ENCODE measurements at places on chromosomes 3 and 15.
A peak's percentile ranks its signal among the peaks of the same experiment; 100 is the strongest.

GRCh38 chr15:62698646-62699045 is 343.9 kb upstream of the TPM1 start:
- DNase-seq: no peak

- DNase-seq: no peak
These were observed 26.1 kb downstream of the POMGNT2 start for GRCh38 chr3:43079536-43080332.

DNA sequence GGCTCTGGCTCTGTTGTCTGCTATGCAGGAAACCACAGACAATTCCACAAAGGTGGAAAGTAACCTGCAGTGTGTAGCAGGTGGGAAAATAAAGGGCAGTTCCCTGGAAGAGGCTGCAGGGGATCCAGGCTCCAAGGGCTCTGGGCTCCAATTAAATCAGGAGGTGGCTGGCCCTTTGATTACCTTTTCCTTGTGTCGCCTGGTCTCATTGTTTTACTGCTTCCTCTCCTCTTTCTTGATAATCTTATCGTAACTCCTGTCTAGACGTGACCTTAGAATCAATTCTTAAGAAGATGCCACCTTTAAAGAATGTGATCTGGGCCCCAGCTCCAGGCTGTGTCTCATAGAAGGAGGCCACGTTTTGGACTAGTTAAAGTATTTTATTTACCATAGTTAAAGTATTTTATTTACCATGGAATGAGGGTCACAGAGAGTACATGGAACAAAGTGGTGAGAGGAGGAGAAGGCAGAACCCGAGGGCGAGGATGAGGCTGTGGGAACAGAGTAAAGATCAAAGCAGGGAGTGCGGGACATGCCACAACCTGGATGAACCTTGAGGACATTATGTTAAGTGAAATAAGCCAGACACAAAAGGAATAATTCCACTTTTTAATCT is 237.5 kb upstream of the STT3B start:
- no peak for DNase-seq

GRCh38 chr15:39628144-39628508 is 47.2 kb downstream of the THBS1 start:
- no peak for DNase-seq

GRCh38 chr3:170801597-170801996 is 68.4 kb downstream of the RPL22L1 start:
- no peak for DNase-seq

- no peak for DNase-seq
These were observed 24.8 kb upstream of the TUBGCP5 start for GRCh38 chr15:23064156-23064555.

GRCh38 chr3:12423918-12424630 is 60.2 kb upstream of the TSEN2 start:
- DNase-seq: no peak

DNA sequence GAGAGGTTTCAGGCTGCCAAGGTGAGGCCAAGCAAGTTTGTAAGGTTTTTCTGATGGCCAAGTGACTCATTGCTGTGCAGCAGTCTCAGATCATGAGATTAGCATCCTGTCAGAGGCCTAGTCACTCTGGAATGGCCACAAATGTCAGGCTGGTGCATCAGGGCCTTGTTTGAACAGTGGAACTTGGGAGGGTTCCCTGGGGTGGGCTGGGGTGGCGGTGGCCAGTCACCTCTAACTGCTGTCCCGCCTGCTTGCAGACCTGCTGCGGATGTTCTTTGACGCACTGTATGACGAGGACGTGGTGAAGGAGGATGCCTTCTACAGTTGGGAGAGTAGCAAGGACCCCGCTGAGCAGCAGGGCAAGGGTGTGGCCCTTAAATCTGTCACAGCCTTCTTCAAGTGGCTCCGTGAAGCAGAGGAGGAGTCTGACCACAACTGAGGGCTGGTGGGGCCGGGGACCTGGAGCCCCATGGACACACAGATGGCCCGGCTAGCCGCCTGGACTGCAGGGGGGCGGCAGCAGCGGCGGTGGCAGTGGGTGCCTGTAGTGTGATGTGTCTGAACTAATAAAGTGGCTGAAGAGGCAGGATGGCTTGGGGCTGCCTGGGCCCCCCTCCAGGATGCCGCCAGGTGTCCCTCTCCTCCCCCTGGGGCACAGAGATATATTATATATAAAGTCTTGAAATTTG is 2.8 kb upstream of the FAM131A start:
- no peak for DNase-seq

DNA sequence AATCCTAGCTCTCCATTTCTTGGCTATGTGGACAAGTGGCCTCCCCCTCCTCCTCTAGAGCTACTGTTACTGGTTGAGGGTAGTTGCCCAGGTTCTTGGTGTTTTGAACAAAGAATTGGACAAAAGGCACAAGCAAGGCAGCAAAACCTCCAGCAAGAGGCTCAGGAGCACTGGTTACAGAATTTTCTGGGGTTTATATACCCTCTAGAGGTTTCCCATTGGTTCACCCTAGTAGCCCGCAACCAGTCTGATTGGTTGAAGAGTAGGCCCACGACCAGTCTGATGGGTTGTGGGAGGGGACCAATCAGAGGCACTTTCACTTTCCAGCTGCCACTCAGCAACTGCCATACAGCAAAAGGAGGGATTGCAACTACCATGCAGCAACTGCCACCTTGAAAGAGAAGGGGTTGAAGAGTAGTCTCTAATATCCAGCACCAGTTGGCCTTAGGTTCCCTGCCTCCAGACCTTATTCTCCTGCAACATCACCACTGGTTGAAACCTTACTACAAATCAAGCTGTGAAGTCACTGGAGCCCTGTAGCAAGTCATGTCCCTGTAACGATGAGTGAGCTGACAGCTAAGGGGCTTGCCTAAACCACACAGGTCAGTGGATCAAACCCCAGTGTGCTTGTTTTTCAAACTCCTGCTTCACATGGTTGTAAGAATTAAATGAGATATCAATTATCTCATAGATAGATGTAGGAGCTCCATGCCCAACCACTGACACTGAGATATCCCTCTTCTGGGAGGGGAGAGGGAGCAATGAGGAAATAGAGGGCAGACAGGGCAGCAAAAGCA is 2.9 kb upstream of the C15orf39 start:
- DNase-seq: peak; percentile 76

GRCh38 chr15:60464836-60465630 is 13.9 kb downstream of the ICE2 start:
- DNase-seq: no peak

GRCh38 chr3:119630128-119630879 is 30.1 kb downstream of the POPDC2 start:
- no peak for DNase-seq

- no peak for DNase-seq
These were observed 14.5 kb upstream of the CAPN3 start for GRCh38 chr15:42344763-42345162.

DNA sequence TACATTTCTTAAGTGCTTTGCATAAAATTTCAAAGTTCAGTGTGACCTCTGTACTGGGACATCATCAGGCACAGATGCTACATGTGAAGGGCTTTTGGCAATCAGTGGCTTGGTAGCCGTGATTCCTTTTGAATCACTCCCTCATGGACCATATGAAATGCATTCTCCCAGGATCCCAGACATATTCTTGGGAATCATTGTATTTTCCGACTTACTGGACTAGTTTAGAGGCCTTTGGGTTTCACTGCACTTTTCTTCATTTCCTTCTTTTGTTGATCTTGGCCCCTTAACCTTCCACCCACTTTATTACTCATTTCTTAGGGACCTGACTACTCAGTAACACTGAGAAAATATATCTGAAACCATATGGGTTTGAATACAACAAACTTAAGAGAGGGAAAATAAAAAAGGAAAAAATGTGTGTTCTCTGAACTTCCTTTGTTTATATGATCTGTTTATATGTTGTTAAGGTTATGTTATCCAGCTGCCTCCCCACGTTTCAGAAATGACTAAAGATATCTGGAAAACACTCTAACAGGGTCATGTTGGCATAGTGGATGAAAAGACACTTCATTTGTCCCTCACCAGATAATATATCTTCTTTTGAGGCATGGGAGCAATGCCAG is 35.1 kb downstream of the HMG20A start:
- no peak for DNase-seq

GRCh38 chr3:13254028-13254951 is 165.8 kb downstream of the NUP210 start:
- DNase-seq: no peak

DNA sequence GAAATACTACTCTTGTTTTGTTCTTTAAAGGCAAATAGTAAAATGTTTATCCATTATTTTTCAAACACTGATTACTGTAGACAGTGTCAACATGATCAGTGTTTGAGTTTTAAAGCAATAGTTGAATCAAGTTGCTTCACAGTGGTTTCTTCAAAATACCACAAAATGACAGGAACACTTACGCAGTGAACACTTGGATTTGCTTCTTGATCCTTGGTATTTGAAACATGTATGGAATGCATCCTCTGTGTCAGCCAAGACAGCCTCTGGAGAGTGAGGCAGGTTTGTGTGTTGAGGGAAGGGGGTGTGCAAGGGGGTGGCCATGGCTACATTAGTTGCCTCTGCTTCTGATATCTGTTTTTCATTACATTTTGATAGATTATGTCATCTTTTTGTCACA is 413.0 kb downstream of the RBMS3 start:
- DNase-seq: no peak

DNA sequence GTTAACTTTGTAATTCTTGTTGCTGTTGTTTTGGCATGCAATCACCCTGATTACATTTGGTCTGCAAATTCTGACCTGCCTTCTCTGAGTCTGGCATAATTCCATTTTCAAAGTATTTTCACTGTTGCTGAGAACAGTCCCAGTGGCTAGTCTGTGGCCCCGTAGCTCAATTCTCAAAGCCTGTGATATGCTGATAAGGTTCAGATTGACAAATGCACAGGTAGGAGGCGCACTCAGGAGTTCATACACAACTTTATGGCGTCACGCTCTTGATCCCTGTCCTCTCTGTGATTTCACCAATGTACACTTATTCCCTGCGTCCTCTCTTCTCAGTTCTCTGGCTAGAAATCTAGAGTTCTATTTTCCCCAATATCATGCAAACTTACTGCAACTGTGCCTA is 376.6 kb upstream of the SLCO3A1 start:
- DNase-seq: no peak

- DNase-seq: no peak
These were observed 101.8 kb upstream of the BCHE start for GRCh38 chr3:165938986-165939540.

DNA sequence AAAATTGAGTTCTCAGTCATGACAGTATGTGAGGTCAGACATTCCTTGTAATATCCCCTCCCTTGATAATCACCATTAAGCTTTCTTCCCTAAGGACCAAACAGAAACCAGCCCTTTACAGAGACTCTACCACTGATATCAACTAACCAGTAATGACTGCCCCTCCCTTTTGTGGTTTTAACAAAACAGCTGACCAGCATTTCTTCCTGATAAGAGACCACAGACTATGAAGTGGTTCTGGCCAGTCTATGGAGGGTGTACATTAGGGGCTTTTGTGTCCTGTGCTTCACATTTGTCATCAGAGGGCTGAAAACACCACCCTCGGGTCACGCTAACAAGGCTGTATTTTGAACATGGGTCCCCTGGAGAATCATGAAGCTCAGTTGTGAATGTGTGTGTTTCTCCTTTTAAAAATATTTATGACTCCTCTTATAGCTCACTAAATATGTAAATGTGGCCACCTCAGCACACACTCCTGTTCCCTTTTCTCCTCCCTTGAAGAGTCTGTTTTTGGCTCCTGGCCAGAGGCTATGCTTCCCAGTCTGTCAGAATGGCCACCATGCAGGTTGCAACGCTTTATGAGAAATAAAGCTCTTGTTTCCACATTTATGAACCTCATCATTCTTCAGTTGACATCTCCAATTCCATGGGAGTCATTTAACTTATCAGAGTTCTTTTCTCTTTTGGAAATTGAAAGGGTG is 239.3 kb downstream of the CPNE4 start:
- DNase-seq: peak; percentile 5

DNA sequence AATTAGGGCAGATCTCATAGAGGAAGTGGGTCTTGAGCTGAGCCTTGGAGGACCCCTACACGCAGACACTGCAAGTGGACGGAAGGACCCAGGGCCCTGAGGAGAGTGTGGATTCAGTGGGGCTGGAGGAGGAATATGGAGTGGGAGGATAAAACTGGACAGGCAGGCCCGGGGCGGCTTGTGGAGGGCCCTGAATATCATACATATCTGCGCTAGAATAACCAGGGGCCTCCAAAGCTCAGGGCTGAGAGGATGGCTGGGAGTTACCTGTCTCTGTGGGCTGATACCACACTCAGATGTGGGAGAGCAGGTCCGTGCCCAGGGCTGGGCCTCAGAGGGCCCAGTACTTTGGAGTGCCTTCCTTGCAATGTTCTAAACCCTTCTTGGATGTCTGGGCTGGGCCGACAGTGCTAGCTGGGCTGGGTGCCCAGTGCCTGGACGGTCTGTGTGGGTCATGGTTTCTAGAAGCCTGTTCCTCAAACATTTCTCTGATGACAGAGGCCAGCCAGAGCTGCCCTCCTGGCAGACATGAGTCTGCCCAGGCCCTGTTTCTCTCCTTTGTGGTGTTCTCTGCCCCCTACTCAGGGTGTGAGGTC is 29.6 kb downstream of the CHRD start:
- no peak for DNase-seq

DNA sequence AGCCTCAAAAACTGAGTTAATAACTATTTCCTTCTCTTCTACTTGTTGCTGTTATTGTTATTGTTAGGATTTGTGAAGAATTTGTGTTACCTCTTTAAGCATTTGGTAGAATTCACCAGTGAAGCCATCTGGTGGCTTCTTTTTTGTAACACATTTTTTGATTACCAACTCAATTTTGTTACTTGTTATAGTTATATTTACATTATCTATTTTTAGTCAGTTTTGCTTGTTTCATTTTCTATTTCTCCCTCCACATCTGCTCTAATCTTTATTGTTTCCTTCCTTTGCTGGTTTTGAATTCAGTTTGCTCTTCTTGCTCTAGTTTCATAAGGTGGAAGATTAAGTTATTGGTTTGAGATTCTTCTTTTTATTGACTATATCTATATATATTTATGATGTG is 3.7 kb upstream of the SLC9C1 start:
- no peak for DNase-seq

GRCh38 chr3:171266740-171267073 is 193.5 kb downstream of the TNIK start:
- DNase-seq: no peak

DNA sequence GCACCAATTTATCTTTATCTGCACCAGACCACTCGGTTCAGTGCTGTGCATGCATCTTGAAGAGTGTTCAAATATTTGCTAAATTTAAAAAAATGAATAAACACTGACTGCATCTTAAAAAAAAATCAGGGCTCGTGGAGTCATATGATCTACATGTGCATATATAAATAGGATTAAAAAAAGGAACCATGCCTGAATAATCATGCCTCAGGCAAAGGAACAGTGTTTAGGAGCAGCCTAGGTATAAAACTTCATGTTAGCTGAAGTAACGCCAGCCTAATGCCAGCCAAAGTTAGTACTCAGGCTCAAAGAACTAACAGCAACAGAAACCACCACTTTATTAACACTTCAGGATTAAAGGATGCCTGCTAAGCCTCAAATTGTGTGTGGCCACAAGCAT is 9.5 kb downstream of the ABCC5 start:
- no peak for DNase-seq

DNA sequence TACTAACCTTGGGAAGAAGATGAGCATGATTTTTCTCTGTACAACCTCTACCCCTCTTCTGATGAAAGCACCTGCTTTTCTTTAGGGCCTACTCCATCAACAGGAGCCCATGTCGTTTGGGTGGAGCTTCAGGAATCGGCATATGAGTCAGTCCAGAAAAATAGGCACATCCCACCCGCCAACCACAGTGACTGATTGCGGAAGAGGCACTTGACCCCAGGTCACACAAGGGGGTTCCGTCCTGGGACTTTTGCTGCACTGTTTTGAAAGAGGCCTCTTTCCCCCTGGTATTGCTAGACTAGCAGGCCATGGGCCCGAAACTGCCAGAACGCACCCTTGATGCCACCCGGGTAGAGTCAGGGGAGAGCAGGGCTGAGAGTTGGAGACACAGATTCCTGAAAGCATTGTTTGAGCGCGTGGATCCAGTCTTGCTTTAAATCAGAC is 19.3 kb upstream of the NRROS start:
- no peak for DNase-seq

Data from GM20000 (cell line).